NB4 (cell line): ENCODE measurements at places on chromosomes 2 and 18.

DNA sequence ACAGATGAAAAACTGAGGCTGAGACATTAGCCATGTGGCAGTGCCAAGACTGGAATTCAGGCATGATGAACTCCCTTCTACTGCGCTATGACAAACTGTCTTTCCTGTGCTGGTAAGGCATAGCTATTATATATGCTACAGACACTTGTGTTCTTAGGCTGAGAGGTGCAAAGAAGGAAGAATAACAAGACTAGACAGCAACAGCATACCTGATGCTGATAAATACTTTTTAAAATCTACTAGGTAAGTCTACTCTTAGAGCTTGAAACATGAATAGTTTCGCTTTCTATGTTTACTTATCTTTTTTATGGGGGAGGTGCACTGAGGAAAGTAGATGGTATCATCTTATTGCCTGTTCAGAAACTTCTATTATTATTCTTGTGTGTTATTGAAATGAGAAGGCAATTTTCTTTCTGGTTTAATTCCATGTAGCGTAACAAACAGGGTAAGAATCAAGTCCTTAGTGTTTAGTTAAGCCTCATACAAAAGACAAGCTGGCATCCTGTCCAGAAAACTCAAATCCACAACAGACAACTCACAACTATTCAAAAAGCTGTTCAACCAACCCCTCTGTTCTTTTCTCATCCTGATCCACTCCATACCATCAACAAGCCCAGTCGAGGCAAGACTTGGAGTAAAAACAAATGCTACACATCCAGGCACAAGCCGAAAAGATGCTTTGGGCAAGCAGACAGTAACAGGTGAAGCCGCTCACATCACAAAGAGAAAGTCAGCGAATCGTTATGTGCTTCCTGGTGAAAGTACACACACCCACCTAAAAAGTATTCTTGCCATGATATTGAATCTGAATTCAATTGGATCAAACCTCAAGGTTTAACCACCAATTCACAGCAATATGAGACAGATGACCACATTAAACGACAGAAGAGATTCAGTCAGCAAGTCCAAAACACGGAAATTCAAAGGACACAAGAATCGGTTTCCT, 1.5 kb downstream of the TTC32 start:
- DNase-seq = no peak

DNA sequence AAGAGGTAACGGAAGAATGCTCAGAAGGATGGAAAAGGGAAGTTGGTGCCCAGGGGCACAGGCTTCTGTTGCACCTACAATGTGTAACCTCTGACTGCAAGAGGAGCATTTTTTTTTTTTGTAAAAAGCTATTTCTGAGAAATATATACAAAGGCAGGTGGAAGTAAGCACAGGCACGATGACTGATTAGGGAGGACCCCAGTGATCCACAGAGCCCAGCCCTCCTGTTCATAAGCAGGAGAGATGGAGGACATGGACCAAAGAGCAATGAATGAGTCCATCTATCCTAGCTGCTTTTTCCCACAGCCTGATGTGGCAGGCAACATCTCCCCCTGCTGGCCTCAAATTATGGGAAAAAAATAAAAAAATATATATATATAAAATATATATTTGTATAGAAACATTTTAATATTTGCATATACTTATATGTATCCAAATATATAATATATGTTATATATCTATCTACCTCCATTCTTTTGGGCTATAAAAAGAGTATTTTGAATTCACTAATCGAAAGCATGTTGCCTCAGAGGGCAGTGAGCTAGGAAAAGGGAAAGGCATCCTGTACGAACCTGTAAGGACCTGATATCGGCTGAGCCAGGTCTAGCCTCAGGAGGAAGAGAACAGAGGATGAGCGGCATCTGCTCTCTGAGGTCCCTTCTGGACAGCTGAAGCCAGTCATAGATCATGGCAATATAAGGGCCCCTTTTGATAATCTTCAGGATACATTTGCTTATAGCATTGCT, 166.0 kb upstream of the STK17B start:
- DNase-seq = peak; percentile 60

DNA sequence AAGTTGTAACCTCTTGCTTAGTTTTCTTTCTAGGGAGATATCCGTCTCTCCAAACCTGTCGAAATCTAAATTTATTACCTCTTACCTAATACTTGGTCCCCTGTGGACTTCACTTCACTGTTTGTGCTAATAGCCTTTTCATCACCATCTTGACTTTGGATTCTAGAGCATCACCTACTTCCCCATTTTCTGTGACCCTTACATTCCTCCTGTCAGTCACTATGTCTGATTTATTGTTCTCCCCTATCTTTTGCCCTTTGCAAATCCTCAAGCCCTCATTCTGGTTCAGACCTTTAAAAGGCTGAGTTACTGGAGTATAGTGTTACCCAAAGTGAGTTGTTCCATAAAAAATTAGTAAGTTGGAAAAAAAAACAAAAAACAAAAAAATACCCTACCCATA, 7.5 kb downstream of the MYO1B start:
- DNase-seq = peak; percentile 37

DNA sequence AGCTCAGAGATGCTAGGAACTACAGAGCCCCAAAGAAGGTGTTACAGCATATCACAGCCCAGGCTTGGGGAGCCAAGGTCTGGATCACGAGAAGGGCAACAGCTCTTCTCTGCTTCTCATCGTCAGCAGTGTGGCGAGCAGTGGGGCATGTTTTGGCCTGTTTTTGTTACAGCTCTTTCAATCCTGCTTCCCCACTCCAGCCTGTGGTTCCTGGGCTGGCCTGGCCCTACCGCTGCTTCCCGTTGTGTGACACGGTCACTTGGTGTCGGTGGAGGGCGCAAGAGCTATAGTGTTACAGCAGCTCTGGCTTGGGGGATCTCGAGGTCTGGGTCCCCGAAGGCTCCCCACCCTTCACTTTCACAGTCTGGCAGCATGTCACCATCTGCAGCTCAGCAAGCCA, 870.2 kb downstream of the CBLN2 start:
- no peak for DNase-seq

DNA sequence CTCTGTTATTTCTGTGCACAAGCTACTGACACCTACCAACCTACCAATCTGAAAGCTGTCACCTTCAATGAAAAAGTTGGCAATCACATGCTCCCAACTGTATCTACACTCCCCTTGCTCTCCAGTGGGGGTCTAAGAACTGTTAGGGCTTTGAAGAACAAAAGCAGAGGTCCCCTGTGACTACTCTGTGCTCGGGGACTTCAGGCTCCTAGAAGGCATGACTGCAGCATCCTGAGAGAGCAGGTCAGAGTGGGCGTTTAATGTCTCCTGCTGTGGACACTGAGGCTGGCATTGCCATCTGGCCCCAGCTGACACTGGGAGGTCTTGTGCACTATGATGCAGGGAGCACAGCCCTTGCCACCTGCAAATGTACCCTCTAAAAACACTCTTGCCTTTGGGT, 93.3 kb downstream of the ACTR2 start:
- no peak for DNase-seq

- DNase-seq = no peak
Measured at GRCh38 chr18:52963481-52963880, 623.5 kb downstream of the DCC start.

- peak; percentile 57 for DNase-seq
Measured at GRCh38 chr2:218516614-218517013, 51.5 kb downstream of the USP37 start.

GRCh38 chr2:155913356-155913755, 419.2 kb downstream of the NR4A2 start:
- DNase-seq = no peak

GRCh38 chr18:5571666-5572065, 27.9 kb upstream of the EPB41L3 start:
- no peak for DNase-seq

DNA sequence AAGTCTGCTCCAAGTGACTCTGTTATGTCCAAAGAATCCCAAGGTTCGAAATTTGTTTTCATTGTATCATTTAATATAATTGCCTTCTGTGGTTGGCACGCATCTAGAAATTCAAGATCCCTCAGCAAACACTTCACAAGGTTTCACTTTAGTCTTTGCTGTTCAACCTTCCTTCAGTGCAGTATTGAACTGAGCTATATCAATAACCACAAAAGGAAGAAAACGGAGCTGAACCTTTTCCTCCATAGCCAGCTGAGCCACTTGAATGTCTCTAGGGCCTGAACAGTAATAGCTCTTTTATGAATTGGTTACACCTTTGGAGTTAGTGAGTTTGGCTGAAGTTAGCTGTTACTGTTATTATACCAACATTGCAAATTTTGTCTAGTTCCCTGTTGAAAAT, 357.7 kb upstream of the HNRNPA3 start:
- no peak for DNase-seq
